ENCODE measurements at places on chromosomes 7 and 10. TPM values are rescaled to one million over a fixed set of nuclear protein-coding genes. Genes with fewer than 3 reads are reported as not detected.

Gene GPER1
- 0.78 TPM for total RNA-seq

Gene SLC26A3
- not detected for total RNA-seq

Gene NPC1L1
- total RNA-seq, result 0.03 TPM

Gene HTR5A
- not detected for total RNA-seq

Gene GATA3
- 4.5 TPM for total RNA-seq

Gene RPEL1
- 0.07 TPM for total RNA-seq

Gene GIMAP1
- total RNA-seq, result not detected

Gene SPAG6
- not detected for total RNA-seq

Gene TSPAN12
- 0.46 TPM for total RNA-seq

Gene SEMA3C
- total RNA-seq, result 62.4 TPM

Gene KCP
- 0.25 TPM for total RNA-seq

Gene SPDYE3
- not detected for total RNA-seq

Gene SEPHS1
- total RNA-seq, result 66.5 TPM

Gene STAM
- 32.2 TPM for total RNA-seq

Gene WDR86
- 0.38 TPM for total RNA-seq

Gene PWWP2B
- 18.2 TPM for total RNA-seq

Gene NKX2-3
- not detected for total RNA-seq

Gene INMT
- not detected for total RNA-seq

Gene C10orf88
- total RNA-seq, result 8.7 TPM

Gene IFIT1B
- not detected for total RNA-seq

Gene FANK1
- 3.7 TPM for total RNA-seq

Gene KCND2
- not detected for total RNA-seq

Gene CLRN3
- not detected for total RNA-seq

Gene ZNF804B
- total RNA-seq, result not detected

Gene UPK3B
- 10.2 TPM for total RNA-seq

Gene SSC4D
- total RNA-seq, result 0.92 TPM

Gene PDE6C
- not detected for total RNA-seq

Gene ARHGAP21
- total RNA-seq, result 46.5 TPM

Gene IL2RA
- total RNA-seq, result not detected

Gene NODAL
- not detected for total RNA-seq

Gene GBX1
- not detected for total RNA-seq

Gene CLDN3
- 1.2 TPM for total RNA-seq

Gene DPP6
- total RNA-seq, result not detected

Gene CALY
- 0.54 TPM for total RNA-seq

Gene DLG5
- 31.3 TPM for total RNA-seq

Gene VAX1
- total RNA-seq, result 1.7 TPM

Gene PNLIPRP3
- total RNA-seq, result not detected

Gene MYH16
- 0.56 TPM for total RNA-seq

Gene MRLN
- total RNA-seq, result not detected

Gene PRR15
- 1.1 TPM for total RNA-seq

Gene HMX2
- total RNA-seq, result 0.13 TPM

Gene HABP2
- total RNA-seq, result 0.07 TPM

Gene WEE2
- total RNA-seq, result 0.03 TPM

All from A549 treated with CORT108297 at 1 μM for 4 hours (cell line).